ENCODE measurements at places on chromosomes 11 and 22.
A peak's percentile ranks its signal among the peaks of the same experiment; 100 is the strongest.

DNA sequence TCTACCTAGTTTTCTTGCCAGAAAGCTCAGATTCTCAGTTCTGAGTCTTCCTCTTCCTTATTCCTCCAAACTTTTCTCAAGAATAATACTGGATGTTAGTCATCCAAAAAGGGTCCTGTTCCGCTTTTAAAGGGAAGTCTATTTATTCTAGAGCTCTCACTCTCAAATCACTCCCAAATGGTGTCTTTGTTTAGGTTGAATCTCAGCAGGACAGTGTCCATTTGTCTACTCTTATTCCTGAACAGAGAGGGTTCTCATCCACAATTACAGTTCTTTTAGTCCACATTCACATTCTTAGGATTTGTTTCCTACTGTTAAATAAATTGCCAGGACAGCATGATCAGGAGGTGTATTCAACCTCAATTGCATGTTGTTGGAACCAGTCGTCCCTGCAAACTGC is 61.3 kb downstream of the MUC15 start:
- DNase-seq = no peak

- DNase-seq = peak; percentile 94
Observed at GRCh38 chr11:10314199-10315072, 9.6 kb downstream of the ADM start.

DNA sequence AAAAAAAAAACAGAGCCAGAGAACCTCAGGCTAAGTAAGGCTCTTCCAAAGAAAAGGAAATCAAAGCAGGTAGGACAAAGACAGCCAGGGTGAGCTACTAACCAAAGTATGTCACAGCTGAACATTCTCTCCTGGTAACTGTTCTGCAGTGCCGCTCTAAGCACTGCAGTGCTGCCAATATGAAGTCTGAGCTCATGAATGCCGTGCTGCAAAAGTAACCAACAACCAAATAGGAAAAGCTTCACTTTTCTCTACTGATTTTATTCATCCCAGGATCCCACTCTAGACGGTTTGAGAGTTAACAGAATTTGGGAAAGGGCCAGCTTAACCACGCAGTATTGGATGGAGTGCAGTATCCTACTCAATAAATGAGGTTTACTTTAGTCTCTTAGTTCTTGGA is 3.5 kb downstream of the SIK3 start:
- no peak for DNase-seq

DNA sequence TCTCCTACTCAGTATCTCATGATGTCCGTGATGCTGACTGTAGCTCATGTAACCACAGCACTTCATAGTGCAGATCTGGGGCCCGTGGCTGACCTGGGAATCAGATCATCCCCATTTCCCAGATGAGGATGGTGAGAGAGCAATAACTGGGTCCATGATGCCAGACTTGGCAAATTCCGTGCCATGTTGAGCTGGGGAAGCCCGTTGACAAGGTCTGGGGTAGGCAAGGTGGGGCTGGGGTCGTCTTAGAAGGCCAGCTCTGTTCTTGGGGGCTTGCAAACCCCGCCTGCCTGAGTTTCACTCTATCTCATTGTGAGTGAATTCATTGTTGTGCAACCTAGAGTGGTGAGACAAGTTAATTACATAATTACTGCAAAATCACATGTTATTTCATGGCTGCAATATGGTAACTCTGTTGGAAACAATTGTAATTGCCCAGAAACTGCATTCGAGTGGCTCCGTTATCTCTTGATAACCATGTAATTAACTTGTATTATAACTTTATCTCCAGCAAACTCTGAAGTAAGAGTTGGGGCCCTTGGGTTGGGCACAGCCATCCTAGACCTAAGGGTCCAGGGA is 41.7 kb downstream of the LMO1 start:
- no peak for DNase-seq

DNA sequence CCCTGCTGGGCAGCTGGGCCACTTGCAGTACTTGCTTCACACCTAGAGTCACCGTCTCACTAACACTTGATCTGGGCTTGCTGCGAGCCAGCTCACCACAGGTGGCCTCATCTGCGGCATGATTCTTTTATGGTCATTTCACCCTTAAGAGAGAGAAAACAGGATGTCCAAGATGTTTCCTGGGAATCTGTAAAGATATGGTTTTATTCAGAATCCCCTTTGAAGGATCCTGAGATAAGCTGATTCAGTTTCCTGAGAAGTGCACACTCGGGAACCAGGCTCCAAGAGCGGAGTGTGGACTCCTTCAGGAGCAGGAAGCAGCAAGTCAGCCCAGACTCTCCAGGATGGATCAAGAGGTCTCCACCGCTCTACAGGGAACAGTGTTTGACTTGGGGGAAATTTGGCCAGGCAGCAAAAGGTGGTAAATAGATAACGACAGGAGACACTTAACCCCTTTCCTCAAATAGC is 21.8 kb upstream of the TP53AIP1 start:
- DNase-seq = no peak

- peak; percentile 66 for DNase-seq
Observed at GRCh38 chr22:39622881-39623367, 52.4 kb downstream of the CACNA1I start.

DNA sequence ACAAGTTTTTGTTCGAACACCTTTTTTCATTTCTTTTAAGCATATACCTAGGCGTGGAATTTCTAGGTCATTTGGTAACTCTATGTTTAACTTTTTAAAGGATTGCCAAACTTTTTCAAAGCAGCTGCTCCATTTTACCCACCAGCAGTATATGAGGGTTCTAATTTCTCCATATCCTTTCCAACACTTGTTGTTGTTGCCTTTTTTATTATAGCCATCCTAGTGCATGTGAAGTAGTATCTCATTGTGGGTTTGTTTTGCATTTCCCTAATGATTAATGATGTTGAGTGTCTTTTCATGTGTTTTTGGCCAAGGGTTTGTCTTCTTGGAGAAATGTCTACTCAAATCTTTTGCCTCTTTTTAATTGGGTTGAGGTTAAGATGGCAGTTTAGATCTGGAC is 24.5 kb downstream of the CSTPP1 start:
- DNase-seq = no peak

DNA sequence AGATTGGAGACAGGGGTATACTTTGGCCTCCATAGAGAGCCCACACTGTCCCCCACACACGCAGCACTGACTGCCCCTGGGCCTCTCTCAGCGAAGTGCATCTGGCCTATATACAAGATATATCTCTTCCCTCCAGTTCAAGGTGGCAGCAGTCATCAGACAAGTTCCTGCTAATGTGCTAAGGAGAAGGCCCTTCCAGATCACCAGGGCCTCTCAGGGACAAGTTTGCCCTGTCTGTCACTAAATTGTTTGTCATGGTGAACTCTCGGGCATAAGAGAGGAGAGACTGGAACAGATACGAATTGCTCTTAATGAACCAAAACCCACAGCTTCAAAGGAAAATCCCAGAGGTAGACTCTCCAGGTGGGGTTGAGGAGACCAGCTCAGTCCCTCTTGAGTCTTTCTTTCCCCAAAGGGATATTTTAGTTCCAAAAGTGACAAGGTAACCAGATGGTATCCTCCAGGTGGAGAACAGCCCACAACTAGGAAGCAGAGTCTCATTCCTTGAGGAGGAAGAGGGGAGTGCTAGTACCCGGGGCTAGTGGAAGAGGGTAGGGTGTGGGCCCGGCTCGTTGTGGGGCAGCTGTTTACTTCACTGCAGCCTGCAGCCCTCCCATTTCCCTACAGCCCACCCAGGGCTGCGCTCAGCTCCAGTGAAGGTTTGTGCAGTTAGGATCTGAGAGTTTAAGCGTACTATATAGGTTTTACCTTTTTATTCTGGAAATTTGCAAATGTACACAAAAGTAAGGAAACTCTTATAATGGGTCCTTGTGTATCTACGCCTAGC is 2.2 kb upstream of the SLC35C1 start:
- DNase-seq = no peak

- DNase-seq = no peak
Observed at GRCh38 chr11:107014871-107015270, 3.4 kb downstream of the GUCY1A2 start.

- no peak for DNase-seq
Observed at GRCh38 chr11:2074266-2074825, 64.8 kb downstream of the IGF2 start.

- DNase-seq = no peak
Observed at GRCh38 chr22:27668828-27669797, 132.4 kb downstream of the MN1 start.

DNA sequence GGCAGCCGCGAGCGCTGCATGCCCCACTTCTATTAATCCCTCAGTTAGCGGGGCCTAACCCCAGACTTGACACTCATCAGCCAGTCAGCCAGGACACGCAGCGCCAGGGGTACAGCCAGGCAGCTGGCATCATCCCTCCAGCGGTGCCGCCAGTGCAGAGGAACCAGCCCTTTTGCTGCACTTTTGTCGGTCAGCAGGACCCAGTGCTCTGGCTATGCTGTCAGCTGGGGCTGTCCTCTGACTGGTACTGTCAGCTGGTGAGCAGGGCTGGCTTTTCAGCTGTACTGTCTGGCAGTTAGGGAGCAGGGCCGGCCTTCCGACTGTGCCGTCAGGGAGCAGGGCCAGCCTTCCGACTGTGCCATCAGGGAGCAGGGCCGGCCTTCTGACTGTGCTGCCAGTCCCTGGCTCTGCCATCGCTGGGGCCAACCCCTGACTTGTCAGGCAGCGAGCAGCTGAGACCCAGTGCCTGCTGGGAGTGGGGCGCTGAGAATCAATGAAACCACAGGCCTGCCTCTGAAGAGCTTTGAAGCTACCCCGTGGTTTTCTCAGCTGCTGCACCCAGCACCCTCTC is 115.4 kb downstream of the KIAA1671 start:
- DNase-seq = no peak

- DNase-seq = peak; percentile 55
Observed at GRCh38 chr22:40726514-40726913, 47.2 kb downstream of the MCHR1 start.

DNA sequence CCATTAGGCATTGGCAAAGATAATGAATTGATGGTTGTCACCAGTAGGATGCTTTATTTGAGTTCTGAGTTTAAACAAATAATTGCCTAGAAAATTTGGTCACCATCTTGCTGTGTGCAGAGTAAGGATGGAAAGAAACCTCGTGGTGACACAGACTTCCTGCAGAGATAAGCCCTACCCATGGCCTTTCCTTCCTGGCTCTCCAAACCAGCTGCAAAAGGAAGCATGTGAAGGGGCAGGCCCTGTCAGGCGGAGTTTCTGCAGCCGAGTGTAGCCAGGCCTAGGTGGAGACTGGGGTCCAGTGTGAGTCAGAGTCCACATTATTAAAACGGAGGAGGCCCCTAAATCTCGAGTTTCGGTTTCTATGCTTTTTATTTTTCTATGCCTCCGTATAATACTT is 83.1 kb upstream of the ADSL start:
- DNase-seq = no peak

DNA sequence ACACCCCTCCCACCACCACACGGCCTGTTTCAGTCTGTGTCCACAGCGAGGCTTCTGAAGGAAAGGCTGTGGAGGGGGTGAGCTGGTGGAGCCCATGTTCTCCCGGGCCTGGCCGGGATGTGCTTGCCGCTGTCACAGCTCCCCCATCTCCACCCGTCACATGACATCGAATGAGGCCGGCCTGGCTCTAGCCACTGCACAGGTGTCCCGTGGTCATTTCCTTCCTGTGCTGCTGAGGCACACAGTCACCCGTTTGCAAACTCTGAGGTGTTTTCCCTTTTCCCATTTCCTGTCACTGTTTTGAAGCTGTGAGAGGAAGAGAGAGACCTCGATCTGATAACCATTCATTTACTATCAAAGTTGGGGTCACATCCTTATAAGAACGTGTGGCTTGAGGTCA is 55.7 kb upstream of the CLDN5 start:
- DNase-seq = peak; percentile 43

DNA sequence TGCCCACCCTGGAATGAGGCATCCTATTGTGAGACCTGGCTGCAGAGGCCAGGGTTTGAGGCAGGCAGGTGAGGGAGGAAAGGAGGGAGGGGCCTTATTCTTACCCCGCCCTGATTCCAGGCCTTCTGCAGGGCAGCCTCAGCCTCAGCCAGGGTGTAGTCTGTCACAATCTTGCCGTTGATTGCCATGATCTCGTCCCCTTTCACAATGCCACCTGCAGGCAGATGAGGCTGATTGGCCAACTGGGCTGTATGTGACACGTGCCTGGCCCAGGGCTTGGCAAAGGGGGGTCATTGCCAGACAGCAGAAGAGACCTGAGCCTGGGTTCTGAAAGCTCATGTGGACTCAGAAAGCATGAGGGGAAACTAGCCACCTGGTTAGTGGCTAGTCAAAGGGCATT is 21.4 kb upstream of the ABCC8 start:
- DNase-seq = no peak

DNA sequence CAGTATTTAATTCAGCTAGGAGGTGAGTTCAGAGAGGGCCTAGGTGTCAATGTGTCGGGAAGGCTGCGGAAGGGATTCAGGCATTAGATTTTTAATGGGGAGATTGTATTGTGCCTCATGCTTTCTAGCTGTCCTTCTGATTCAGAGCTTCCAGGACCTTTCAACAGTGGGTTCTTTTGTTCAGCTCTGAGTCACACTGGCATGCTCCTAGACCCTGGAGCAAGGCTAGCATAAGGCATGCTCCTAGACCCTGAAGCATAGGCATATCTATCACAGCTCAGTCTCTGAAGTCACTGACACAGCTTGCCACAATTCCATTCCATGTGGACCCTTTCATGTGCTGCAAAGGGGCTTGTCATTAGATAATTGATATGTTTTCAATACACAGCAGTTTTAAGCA is 396.9 kb downstream of the RAB38 start:
- no peak for DNase-seq

DNA sequence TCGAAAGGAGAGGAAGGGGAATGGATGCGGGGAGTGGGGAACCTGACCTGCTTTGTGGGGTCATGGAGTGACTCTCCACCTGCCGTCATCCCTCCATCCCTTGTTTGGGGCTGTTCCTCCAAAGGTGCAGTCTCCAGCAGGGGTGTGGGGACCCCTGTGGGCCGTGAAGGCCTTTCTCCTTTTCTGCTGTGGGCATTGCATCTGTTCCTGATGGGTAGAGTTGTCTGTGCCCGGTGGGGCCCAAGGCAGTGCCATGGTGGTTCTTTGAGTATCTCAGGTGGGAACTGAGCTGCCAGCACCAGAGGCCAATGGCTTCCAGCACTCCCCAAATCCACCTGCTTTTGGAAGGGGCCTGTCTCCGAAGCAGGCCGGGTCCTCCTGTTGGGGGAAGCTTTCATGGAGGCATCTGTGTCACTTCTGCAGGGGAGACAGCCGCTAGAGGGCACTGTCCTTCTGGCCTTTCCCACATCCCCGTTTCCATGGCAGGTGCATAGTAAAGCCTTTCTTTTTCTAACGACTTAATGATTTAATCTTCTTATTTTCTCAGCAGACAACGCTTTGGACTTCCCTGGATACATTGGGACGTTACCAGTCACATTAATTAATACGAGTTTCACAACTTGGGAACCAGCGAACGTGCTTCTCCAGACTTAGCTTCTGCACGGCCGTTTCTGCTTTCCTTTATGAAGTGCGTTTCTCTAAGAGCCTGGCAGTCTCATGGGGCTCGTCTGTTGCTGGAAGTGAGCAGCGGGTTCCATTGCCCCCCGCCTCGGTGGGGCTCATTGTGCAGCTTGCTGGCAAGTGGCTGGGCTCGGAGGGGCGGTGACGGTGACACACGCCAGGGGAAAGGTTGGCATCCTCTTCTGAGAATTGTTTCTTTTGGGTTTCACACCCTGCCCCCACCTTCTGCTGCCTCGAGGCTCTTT is 57.1 kb downstream of the PARVB start:
- peak; percentile 80 for DNase-seq

All from GM12865 (cell line).